Stimulated activated CD4-positive, alpha-beta T cell treated with anti-CD3 and anti-CD28 coated beads, Interleukin-15, amount 100 ng/mL, for 48 hours (primary cell): ENCODE measurements at places on chromosomes 3 and 15.
A peak's percentile ranks its signal among the peaks of the same experiment; 100 is the strongest.

GRCh38 chr15:55334997-55335396 is 16.0 kb downstream of the PIGB start:
- DNase-seq, result no peak

GRCh38 chr15:95763426-95763825 is 567.1 kb upstream of the NR2F2 start:
- no peak for DNase-seq

DNA sequence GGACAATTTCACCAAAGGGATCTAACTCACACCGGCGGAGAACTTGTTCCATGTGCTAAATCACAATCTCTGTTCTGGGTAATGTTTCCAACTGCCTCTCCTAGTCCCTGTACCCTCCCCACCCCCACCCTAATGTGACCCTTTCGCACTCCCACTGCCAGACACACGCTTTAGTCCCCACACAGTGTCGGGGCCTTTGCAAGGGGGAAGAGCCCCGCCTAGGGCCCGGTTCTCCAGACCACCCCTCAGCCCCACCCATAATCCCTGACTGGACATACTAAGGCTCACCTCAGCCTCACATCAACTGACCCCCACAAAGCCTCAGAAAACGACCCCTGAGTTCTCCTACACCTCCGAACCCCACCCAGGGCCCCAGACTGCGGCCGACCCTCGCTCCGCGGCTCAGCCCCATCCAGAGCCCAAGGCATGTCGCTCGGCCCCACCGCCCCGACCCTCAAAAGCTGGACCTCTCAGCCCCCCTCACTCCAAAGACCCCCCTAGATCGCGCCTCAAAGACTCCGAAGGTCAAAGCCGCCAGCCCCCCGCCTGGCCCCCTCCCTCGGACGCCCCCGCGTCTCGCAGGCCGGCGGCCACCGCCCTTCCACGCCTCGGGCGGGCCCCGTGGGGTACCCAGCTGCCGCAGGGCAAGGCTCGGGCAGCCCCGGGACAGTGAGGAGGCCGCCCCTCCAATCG is 72.0 kb upstream of the MAP4 start:
- DNase-seq, result peak; percentile 17

DNA sequence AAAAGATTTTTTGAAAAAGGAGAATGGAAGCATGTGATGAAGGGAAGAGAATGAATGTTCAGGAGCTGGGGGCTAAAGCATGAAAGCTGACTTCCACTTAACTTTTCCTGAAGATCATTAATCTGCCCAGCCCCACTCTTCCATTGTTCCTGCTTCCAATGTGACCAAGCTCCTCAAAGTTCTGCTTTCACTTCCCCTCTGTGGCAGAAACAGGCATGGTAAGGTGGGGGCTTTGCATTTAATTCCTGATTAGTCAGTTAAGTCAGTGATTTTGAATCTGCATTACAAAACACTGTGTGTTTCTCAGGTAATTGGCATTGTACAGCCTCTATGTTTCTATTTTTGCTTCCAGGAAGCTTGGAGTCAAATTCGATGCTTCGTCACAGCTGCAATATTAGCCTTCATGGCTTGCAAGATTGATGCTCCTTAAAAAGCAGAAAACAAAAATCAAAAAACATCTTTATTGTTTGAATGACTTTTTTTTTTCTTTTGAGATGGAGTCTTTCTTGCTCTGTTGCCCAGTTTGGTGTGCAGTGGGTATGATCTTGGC is 7.3 kb upstream of the TM6SF1 start:
- no peak for DNase-seq
